ENCODE measurements at places on chromosomes 2 and 18.

- no peak for DNase-seq
Measured at GRCh38 chr2:233940376-233941276, 23.5 kb downstream of the TRPM8 start.

GRCh38 chr2:62974999-62975398, 75.6 kb upstream of the OTX1 start:
- DNase-seq: no peak

DNA sequence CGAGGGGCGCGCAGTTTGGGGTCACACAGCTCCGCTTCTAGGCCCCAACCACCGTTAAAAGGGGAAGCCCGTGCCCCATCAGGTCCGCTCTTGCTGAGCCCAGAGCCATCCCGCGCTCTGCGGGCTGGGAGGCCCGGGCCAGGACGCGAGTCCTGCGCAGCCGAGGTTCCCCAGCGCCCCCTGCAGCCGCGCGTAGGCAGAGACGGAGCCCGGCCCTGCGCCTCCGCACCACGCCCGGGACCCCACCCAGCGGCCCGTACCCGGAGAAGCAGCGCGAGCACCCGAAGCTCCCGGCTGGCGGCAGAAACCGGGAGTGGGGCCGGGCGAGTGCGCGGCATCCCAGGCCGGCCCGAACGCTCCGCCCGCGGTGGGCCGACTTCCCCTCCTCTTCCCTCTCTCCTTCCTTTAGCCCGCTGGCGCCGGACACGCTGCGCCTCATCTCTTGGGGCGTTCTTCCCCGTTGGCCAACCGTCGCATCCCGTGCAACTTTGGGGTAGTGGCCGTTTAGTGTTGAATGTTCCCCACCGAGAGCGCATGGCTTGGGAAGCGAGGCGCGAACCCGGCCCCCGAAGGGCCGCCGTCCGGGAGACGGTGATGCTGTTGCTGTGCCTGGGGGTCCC, at the start of gene ITGA4:
Gene ITGA4, plus strand, starts transcription at position 266 of the 620 bp plus-strand sequence. Its CDS starts 269 bp downstream, at position 535.
- DNase-seq: no peak

GRCh38 chr18:23068011-23068410, 67.3 kb upstream of the CABLES1 start:
- DNase-seq: no peak
